A375 (cell line): ENCODE measurements at places on chromosomes 13 and 19. TPM values are rescaled to one million over a fixed set of nuclear protein-coding genes. Genes with fewer than 3 reads are reported as not detected.

WTIP gene
- 11.4 and 12.1 TPM in 2 replicates for total RNA-seq

CATSPERD gene
- not detected in 2 replicates for total RNA-seq

ACTMAP gene
- 2.2 TPM in 2 replicates for total RNA-seq

PRKD2 gene
- 21.9 and 23.3 TPM in 2 replicates for total RNA-seq

S1PR4 gene
- total RNA-seq = 5.3 and 9.9 TPM in 2 replicates

SNAPC2 gene
- 33.9 and 34.5 TPM in 2 replicates for total RNA-seq

ZNF667 gene
- not detected in 2 replicates for total RNA-seq

FXYD1 gene
- 0.56 TPM in 1 of 2 replicates, not detected in the other for total RNA-seq

PCP2 gene
- not detected in 2 replicates for total RNA-seq

SERP2 gene
- total RNA-seq = not detected in 2 replicates

LRRC8E gene
- 11.6 and 14.7 TPM in 2 replicates for total RNA-seq

ZNF560 gene
- total RNA-seq = 1.4 and 3.7 TPM in 2 replicates

HSD17B14 gene
- total RNA-seq = 0.45 TPM in 1 of 2 replicates, not detected in the other

CCNA1 gene
- total RNA-seq = 10.6 and 11.1 TPM in 2 replicates

RFPL4A gene
- 1.0 and 2.7 TPM in 2 replicates for total RNA-seq

IZUMO2 gene
- not detected in 2 replicates for total RNA-seq

CEBPA gene
- total RNA-seq = 1.1 and 1.9 TPM in 2 replicates

ZNF43 gene
- total RNA-seq = 13.1 and 14.3 TPM in 2 replicates

IGFL2 gene
- 0.08 TPM in 1 of 2 replicates, not detected in the other for total RNA-seq

CCDC70 gene
- not detected in 2 replicates for total RNA-seq

SELENOW gene
- total RNA-seq = 264 and 283 TPM in 2 replicates

VSIG10L gene
- total RNA-seq = 1.1 and 1.4 TPM in 2 replicates

ATP4B gene
- total RNA-seq = not detected in 2 replicates

DCT gene
- not detected in 2 replicates for total RNA-seq

ZNF296 gene
- 0.82 and 1.9 TPM in 2 replicates for total RNA-seq

MEDAG gene
- not detected in 2 replicates for total RNA-seq

GJB2 gene
- 0.24 TPM in 1 of 2 replicates, not detected in the other for total RNA-seq

B3GNT8 gene
- total RNA-seq = not detected in 2 replicates

DAND5 gene
- total RNA-seq = 0.38 TPM in 1 of 2 replicates, not detected in the other

MAB21L1 gene
- total RNA-seq = 1.4 and 1.5 TPM in 2 replicates

ZNF91 gene
- 21.1 and 22.8 TPM in 2 replicates for total RNA-seq

LHB gene
- 1.3 TPM in 1 of 2 replicates, not detected in the other for total RNA-seq

RAB3A gene
- 2.9 and 4.9 TPM in 2 replicates for total RNA-seq

KCNN4 gene
- 150 and 157 TPM in 2 replicates for total RNA-seq

C13orf42 gene
- total RNA-seq = not detected in 2 replicates

SCGB2B2 gene
- total RNA-seq = 0.05 TPM in 1 of 2 replicates, not detected in the other
